ENCODE measurements at places on chromosomes 2 and 18.

- DNase-seq, result no peak
These were observed 138.1 kb downstream of the DNAH6 start for GRCh38 chr2:84654414-84654813.

- no peak for DNase-seq
These were observed 176.3 kb downstream of the SEPTIN10 start for GRCh38 chr2:109437325-109438090.

- DNase-seq, result peak; percentile 55
These were observed 634 bp downstream of the CREB1 start for GRCh38 chr2:207530160-207531031.

DNA sequence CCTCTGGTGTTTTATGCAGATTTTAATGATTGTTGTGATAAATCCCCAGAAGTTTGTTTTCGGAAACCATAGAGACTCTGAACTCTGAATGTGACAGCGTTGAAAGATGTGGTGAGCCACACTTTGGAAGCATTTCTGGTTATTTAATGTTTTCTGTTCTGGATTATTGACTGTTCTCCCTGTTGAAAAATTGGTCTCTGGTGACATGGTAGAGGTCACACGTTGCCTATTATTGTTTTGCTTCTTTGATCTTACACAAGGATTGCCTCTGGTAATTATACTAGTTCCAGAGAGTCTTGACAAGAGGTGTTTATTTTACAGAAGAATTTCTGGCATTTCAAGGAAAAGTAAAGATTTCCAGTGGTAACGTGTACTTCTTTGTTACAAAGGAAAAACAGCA lies 127.1 kb downstream of the GREB1L start:
- DNase-seq, result no peak

DNA sequence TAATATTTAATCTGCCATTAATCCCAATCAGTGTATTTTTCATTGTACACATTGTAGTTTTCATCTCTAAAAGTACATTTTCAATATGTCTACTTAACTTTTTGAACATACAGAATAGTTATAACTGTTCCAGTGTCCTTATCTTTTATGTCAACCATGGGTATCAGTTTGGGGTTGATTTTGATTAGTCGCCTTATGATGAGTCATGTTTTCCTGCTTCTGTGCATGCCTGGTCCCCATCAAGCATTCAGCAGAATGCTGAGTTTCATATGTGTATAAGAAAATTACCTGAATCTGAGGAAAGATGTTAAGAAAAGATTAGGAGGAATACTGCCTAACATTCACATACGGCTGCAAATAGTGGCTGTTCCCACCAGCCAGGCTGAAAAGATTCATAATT lies 17.7 kb downstream of the SPDYA start:
- DNase-seq, result no peak

GRCh38 chr18:74901362-74902146 lies 303.9 kb downstream of the ZNF407 start:
- DNase-seq, result no peak

- DNase-seq, result no peak
These were observed 182.7 kb downstream of the LRATD1 start for GRCh38 chr2:14815201-14815600.

Measured in NK-92 treated with Interleukin-12 subunit alpha and Interleukin-12 subunit beta, amount 100 ng/mL, for 24 hours (cell line).